ENCODE measurements at places on chromosomes 16 and 17.

- no peak for DNase-seq
Observed at GRCh38 chr16:2482708-2483534, 8.0 kb downstream of the TBC1D24 start.

- DNase-seq: peak; percentile 29
Observed at GRCh38 chr17:74758848-74759168, 10.4 kb downstream of the NHERF1 start.

DNA sequence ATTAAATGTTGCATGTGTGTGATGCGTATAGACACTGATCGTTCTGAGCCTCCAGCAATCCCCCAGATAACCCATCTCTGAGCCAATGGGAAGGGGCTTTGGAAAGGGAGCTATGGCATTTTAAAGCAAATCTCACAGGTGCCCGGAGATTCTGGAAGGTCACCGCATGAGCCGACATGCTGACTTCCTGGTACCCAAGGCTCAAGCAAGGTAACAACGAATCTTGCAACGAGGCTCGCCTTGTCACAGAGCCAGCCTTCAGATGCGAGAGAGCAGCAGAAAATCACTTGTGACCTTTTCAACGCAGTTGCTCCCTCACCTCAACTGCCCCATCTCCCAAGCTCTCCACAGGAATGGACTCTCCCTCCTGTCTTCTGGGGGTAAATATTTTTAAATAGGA is 154.8 kb upstream of the CDH5 start:
- no peak for DNase-seq

DNA sequence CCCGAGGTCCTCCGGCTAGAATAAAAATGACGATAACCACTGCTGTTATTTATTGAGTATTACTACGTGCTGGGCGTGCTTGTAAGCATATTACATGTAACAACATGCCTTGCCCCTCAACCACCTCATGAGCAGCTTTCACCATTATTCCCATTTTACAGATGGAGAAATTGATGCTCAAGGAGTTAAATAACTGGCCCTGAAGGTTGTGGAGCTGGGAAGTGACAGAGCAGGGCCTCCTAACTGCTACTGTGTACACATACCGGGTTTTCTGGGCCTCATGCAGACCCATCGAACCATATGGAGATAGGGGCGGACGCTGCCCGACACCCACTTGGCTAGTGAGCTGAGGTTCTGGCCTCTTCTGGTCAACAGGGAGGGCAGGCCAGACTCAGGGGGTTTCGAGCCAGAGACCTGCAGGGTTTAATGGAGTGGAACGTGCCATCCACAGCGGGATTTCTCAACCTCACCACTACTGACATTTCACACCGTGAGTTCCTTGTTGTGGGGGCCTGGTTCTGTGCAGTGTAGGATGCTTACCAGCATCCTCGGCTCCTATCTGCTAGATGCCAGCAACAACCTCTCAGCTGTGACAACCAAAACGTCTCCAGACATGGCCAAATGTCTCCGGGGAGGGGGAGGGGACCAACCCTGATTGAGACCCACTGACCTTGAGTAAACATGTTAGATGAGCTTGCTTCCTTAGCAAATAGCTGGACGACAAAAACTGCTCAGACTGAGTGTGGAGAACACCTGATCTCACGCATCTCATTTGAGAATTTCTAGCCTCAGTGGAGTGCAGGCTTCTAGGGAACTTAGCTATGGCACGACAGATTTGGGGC is 432.0 kb downstream of the SLC39A11 start:
- DNase-seq: no peak

DNA sequence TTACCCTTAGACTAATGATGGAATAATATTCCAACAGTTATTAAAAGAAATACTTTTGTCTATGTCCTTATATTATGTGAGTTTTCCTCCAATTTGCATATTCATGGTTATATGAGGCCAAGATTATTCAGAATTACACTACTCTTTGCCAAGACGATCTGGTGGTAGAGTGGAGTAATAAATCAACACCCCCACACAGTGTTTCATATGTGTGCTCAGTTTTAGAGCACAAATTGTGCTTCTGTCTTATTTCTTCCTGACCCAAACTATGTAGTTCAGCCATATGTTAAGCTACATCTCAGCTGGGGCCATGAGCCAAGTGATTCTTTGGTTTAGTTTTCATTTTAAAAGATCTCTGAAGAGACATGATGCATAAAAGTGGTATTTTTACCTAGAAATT is 26.9 kb upstream of the PPM1E start:
- no peak for DNase-seq

DNA sequence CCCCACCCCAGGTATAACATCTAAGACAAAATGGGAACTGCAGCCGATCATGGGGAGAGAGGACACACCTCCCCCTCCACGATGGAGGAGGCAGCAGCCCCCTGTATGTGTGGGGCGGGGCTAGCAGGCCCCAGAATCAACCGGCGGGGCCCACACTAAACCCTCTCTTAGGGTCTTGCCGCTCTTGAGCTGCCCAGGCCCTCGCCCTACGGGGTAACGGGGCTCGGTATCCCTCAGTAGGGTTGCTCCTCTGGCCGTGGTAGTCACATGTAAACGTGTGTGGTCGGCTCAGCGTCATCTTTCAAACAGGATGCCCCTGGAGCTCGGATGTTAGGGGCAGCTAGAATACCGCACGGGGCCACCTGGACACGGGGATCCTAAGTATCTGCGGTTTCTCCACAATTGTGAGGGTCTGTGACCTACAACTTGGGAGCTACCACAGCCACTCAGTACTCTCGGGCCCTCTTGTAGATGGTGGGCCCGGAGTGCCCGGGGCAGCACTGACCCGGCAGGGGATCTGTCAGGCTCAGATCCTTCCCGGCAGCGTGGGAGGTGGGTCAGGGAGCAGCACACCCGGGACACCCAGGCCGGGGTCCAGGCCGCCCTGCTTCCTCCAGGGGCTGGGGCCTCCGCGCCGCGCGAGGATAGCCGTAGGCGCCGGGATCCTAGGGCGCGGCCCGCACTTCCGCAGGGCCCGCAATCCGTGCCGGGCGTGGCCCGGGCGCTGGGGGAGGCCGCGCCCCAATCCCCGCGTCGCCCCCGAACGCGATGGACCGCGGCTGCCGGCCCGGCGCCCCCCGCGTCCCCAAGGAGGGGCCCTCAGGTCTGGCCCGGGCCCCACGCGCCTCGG is 781 bp downstream of the ARHGDIA start:
- DNase-seq: peak; percentile 58

GRCh38 chr17:33777674-33778073 is 477.4 kb upstream of the CCL2 start:
- no peak for DNase-seq

DNA sequence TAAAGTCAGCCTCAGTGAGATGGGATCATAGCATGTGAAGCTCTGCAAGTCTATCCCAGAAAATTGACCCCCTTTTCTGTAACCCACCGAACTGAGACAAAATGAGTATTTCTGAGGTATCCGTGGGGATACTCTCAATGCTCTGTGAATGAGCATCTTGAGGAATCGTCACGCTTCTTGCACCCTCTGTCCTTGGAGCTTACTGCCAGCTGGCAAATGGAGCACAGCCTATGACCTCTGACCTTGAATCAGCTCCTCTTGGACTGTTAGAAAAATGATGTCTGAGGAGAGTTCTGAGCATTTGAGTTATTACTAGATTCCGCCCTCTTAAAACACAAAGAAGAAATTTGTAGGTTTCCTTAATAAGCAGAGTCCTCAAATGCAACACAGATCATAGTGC is 342.1 kb downstream of the ZFHX3 start:
- no peak for DNase-seq

- no peak for DNase-seq
Observed at GRCh38 chr17:82217120-82217529, 4.5 kb upstream of the CCDC57 start.

- no peak for DNase-seq
Observed at GRCh38 chr16:60304066-60304465, 1570.0 kb upstream of the GOT2 start.

GRCh38 chr17:27797390-27798091 is 2.8 kb downstream of the NOS2 start:
- peak; percentile 7 for DNase-seq

DNA sequence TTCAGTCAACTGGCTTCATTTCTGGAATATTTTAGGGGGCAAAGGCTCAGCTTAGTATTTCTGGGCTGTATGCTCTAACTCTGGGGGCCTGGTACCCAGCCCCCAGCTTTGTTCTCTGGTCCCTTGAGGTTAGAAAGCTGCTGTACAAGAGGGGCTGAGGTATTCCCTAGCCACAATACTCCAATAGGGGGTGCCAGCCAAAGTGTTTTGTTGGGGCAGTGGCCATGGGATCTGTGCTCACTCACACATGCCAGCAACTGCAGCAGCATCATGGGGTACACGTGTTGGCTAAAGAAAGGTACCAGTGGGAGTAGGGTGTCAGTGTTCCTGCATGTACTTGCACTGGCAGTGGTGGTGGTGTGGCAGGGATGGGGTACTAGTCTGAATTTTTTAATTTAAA is 257.3 kb downstream of the CA10 start:
- no peak for DNase-seq

DNA sequence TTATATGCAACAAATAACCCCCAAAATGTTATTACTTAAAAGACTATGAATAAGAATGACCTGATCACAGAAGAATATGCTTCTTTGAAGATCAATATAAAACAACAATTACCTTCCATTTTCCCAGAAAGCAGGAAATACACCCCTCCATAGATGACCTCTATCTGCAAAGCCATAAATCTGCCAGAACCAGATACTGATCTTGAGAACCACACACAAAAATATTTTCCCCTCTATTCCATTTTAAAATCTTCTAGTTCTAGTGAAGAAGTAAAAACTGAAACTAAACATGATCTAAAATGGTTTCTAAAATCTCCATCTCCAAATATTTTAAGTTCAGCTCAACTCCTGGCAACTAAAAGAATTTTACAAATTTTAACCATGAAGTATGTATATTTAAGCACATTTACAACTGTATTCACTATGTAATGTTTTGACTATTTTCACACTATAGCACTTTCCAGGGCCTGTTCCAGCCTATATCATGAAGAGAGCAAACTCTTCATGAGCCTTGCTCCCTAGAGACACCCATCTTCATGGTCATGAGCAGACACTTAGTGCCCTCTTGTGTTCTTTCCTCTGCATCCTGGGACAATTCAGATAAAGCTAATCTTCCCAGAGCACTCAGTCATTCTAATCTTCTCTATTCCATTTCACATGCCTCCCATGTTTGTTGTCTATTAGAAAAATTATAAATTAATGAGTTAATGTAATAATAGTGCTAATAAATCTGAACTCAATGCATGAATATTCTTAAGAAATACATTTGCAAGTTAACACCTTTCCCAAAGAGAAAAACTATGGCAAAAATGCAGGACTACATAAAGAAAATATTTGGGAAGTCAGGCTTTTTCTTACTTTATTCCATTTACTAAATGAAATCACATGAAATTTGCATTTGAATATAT is 87.0 kb downstream of the HELZ start:
- peak; percentile 49 for DNase-seq

GRCh38 chr16:17403156-17403809 is 67.5 kb downstream of the XYLT1 start:
- no peak for DNase-seq

DNA sequence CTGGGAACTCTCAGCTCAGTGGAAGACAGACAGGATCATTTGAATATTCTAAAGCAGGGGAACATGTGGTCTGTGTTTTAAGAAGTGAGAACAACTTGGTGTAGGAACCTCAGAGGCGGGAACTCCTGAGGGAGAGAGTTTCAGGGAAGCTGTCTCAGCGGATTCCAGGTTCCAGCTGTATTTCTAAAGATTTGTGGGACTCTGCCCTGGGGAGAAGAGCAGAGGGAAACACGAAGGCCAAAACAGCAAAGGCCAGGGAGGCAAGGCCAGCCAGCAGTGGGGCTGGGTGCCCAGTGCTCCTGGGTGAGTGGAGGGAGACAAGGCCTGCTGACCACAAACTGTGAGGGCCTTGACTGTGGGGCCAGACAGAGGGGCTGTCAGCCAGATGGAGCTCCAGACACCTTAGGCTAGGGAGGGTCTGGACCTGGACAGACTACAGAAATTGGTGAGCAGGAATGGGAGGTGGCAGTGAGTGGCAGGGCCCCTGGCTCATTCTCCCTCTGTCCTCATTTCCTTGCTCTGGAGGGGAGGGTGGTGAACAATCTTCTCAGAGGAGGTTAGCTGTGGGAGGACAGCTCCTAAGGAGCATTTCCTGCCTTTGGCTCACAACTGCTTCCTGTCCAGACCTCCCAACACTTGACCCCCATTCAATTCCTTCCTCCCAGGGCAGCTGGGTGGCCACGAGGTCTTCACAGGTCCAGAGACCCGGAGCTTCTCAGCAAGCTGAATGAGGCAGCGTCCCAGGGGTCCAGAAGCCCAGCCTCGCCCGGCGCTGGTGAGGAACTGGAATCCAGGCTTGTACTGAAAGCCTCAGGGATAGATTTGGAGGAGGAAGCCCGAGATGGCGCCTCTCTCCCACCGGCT is 21.0 kb upstream of the FZD2 start:
- no peak for DNase-seq

Measured in HT-29 (cell line).